A549 treated with Mapracorat at 1 μM for 4 hours (cell line): ENCODE measurements at places on chromosomes 7 and 10. TPM values are rescaled to one million over a fixed set of nuclear protein-coding genes. Genes with fewer than 3 reads are reported as not detected.

CALHM3 gene
- 0.17 to 0.53 TPM (median 0.30 TPM) in 5 replicates for total RNA-seq

GSTO2 gene
- 1.3 to 2.5 TPM (median 2.3 TPM) in 5 replicates for total RNA-seq

PON3 gene
- 30.2 to 41.2 TPM (median 36.7 TPM) in 5 replicates for total RNA-seq

CH25H gene
- 0.12 to 0.36 TPM (median 0.32 TPM) in 5 replicates for total RNA-seq

CLCN1 gene
- total RNA-seq, result 0.05 to 0.37 TPM in 2 of 5 replicates, not detected in the others

CPVL gene
- total RNA-seq, result 0.17 to 0.51 TPM (median 0.29 TPM) in 5 replicates

HTR5A gene
- total RNA-seq, result not detected in 5 replicates

FUOM gene
- total RNA-seq, result 14.3 to 17.4 TPM (median 16.3 TPM) in 5 replicates
